ENCODE measurements at places on chromosomes 5 and 9.

DNA sequence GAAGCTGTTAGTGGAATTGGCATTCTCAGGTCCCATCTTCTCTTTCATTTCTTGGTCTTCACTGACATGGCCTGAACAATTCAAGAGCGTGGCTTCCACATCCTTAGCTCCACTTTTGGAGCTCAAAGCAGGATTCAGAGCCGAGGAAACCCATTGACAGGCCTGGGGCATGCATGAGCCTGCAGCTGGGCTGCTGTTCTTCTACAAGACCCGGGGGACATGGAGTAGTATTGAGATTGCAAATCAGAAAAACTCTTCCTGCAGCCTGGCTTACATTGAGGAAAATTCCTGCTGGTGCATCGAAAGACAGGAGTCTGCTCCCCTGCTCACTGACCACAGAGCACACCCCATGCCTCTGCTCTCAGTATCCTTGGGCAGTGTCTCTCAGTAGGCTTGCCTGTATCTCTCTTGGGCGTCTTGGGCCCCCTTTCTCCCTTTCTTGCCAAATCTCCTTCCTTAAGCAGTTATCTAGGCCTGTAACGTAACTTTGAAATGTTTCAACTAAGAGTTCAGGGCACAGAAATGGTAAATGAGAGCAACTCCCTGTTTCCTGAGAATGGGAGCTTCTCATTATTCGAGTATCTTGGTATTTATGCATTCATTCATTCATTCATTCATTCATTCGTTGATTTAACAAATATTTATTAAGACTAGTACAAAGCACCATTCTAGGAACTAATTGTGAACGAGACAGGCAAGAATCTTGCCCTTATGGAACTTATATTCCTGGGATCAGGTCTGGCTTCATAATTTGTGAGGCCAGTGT lies 603.6 kb upstream of the CLINT1 start:
- DNase-seq, result no peak

DNA sequence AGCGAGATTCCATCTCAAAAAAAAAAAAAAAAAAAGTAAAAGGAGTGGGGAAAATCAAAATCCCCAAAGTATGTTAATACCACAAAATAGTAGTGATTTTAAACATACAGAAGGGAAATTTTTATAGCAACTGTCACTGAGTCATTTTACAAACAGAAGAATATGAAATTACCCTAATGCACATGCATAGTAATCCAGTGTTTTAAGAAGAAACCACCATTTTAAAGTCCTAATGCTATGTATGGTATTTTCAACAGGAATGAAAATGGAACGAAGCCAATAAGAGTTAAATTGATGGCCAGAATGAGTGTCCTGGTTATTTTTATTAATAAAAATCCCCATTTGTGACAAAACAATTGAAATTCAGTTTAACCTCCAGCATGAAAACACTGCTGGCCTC lies 26.7 kb upstream of the NXNL2 start:
- no peak for DNase-seq

- no peak for DNase-seq
These were observed 23.5 kb downstream of the GRAMD2B start for GRCh38 chr5:126446498-126447224.

- no peak for DNase-seq
These were observed 24.1 kb downstream of the PHF2 start for GRCh38 chr9:93600504-93600903.

- peak; percentile 84 for DNase-seq
These were observed 123.7 kb upstream of the CPEB4 start for GRCh38 chr5:173764332-173765028.

GRCh38 chr5:58746321-58746720 lies 163.4 kb downstream of the RAB3C start:
- DNase-seq, result no peak

GRCh38 chr5:76425928-76426804 lies 23.1 kb downstream of the IQGAP2 start:
- DNase-seq, result no peak

- DNase-seq, result no peak
These were observed 93.7 kb downstream of the OR2K2 start for GRCh38 chr9:111236332-111236731.

DNA sequence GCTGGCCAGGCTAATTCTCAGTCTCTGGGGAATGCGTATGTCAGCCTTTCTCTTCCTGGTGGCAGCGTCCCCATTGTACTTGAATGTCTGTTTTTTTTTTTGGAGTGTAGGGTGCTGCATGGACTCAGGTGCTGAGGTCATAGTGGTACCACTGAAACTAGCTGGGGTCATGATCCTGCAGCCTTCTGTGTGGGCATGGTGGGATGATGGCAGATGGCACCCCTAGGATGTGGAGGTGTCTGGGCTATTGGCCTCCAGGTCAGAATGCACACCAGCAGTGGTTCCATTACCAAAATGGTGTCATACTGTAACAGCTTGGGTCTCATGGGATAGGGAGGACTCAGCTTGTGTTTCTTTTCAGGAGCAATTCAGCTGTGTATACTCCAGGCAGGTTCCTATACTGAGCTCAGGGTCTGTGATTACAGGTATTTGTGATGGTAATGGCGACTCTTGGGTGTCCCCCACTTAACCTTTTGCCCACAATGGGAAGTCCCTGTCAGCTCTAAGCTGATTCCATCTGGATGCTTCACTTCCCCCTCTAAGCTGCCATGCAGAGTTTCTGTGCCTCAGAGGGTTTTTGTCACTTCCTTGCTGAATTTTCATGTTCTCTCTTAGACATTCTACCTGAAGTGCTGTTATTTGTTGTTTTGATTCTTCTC lies 17.9 kb downstream of the HSD17B4 start:
- no peak for DNase-seq

GRCh38 chr5:143874312-143874711 lies 62.4 kb downstream of the HMHB1 start:
- DNase-seq, result no peak

Data from T1000 (cell line).